ENCODE measurements at places on chromosomes 12 and 14.

DNA sequence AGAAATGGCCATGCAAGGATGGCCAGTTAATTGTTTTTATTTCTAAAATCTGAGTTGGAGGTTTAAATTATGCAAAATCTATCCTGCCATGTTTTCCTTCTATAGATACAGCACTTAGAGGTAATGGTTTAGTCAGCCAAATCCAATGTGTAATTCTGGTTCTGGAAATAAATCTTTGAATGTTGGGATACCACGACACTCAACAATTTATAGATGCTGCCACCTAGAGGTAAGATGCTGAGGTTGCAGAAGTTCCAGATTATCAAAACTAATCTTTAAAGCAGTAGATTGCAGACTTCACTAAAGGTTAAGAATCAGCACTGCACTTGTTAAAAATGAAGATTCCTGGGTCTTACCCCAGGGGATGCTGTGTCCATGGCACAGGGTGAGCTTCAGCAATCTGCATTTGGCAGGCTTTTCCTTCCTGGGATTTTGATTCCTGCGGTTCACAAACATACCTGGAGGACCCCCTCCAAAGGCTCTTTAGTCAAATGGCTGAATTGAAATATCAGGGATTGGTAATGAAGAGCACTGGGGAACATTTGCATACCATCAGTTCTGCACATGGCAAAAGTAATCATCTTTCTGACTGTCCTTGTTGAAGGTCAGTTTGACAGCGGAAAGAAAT lies 53.4 kb upstream of the ANO4 start:
- no peak for DNase-seq

GRCh38 chr14:48973151-48973550 lies 613.0 kb downstream of the RPS29 start:
- no peak for DNase-seq

DNA sequence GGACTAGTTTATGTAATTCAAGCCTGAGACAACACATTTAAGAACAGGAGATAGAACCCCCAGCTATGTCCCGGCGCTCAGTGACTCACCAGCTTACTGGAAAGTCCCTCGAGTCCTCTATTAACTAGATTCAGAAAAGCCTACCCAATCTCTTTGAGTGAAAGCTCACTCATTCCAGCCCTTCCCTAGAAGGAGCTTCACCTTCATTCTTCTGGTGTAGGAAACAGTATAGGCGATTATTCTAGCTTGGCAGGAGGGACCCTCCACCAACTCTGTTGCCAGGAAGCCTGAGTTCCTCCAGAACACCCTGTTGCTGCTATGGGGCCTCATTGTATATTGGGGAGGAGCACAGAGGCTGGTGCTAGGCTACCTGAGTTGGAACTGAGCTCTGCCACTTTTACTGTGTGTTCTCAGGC lies 57.2 kb upstream of the AEBP2 start:
- peak; percentile 31 for DNase-seq

GRCh38 chr12:105409801-105410471 lies 79.4 kb downstream of the C12orf75 start:
- DNase-seq = no peak

- DNase-seq = no peak
Observed at GRCh38 chr12:96719660-96720362, 187.2 kb upstream of the NEDD1 start.

DNA sequence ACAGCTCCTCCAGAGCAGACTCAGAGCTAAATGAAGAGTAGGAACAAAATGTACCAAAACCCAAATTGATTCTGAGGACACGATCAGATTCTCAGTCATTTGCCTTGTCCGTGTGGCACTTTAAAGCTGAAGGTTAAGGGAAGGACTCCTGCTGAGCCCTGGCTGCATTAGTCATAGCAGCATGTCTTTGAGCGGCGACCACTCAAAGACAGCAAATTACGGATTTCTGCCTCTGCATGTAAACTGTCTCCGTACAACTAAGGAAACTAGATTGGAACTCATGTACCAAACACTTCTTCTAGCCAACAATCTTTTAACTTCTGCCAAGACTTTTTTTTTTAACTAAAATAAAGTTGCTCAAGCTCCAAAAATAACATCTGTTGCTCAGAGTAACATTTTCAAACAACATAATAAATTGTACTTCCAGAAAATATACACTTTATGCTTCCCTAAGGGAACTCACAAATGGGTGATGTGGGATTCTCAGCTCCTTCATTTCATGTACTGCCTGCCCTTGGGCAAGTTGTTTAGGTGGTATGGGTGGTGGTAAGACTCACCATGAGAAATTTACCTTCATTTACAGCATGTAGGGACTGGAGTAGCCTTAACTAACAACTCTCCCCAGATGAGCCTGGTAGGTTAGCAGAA lies 56.1 kb downstream of the RERG start:
- no peak for DNase-seq

- DNase-seq = no peak
Observed at GRCh38 chr14:91380610-91381371, 36.8 kb downstream of the CCDC88C start.

GRCh38 chr14:61130512-61131260 lies 149.6 kb downstream of the SLC38A6 start:
- no peak for DNase-seq

DNA sequence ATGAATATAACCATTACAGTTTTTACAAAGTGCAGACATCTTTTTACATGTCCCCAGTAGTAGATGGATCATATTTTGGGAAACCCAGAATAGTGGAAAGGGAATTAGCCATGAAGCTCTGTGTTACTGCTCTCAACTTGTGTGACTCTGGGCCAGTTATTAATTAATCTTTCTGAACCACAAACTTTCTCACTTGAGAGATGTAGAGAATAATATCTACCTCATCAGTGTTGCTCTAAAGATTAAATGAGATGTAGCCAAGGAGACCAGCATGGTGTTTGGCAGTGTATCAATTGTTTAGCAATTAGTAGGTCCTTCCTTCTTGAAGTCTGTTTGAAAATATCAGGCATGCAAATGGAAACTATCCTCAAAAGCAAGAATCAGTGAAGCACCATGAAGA lies 169.2 kb downstream of the TMTC2 start:
- no peak for DNase-seq

- DNase-seq = no peak
Observed at GRCh38 chr14:95765051-95765450, 51.1 kb upstream of the TCL1A start.

- DNase-seq = no peak
Observed at GRCh38 chr14:56149151-56149550, 30.9 kb downstream of the PELI2 start.

DNA sequence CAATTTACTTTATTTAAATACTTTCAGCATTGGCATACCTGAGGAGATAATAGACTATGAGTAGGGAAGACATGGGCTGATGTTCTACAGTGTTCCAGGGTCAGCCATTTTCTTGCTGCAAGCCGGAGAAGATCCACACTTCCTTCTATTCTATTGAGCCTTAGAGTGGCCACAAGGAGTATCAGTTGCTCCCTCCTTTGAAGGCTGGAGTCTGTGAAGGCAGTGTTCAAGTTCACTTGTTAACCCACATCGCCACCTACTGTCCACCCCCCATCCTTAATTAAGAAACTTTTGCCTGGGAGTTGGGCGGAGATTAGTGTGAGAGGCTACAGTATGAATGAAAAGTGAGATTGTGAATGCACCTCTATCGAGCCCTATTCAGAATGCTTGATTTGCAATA lies 666.6 kb downstream of the NRXN3 start:
- DNase-seq = no peak

GRCh38 chr14:54818201-54819133 lies 84.2 kb downstream of the GCH1 start:
- no peak for DNase-seq

DNA sequence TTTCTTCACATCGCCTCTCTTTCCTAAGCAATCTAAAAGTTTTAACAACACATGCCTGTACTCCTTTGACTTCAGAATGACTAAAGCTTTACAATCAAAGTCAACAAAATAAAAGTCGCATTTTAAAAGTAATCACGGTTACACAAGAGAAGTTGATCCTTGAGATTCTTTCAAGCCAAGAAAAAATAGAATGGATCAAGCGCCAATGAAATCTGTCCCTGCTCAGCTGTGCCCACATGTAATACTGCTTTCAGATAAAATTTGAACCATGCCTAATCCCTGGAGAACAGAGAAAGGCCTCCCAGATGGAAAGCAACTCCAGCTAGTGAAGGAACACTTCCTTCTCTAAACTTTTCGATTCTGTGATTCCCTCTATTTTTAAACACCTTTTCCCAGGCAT lies 113.1 kb downstream of the FBXL14 start:
- no peak for DNase-seq

DNA sequence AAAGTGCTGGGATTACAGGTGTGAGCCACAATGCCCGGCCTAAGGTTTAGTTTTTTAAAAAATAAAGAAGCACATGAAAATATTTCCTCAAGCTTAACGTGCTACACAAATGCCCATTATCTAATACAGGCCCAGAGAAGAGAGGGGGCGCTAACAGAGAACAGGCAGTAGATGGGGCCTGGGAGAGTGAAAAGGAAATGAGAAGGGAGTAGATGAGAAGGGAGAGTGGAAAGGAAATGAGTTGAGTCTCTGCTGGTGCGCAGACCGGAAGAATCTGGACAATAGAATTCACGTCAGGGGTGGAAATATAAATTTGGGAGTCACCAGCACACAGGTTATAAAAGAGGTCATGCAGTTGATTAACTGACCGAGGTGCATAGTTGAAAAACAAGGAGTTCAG lies 10.7 kb downstream of the PXN start:
- no peak for DNase-seq

- DNase-seq = no peak
Observed at GRCh38 chr12:121797937-121798786, 4.7 kb upstream of the RHOF start.

DNA sequence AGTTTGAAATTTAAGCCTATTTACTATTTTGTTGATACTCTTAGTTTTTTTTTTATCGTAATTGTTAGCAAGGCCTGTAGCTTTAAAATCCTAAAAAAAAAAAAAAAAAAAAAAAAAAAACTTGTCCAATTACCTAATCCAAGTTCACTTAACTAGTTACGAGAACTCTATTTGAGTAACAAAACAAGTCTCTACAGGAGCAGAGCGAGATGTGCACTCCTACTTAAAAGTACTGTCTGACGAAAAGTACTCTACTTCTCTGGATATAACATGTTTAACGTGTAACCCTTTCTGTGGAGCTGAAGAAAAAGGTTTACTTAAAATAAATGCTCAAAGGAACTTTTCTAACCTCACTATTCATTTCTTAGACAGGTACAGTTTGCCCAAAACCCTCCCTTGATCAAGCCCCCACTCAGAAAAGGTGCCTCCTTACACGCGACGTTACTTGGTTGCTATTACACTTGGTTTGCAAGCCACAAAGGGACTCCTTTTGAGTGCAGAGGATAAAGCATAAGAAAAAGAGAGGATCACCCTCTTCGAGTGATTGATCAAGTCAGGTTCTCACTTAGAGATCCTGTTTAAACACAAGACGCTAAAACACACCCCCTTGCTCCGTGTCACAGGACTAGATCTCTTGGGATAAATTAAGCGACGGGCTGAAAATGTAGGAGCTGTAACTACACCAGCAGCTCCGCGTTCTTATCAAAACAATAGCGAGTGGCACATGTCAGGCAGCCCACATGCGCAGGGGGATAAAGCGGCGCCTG lies 2.2 kb downstream of the BAZ1A start:
- DNase-seq = no peak

DNA sequence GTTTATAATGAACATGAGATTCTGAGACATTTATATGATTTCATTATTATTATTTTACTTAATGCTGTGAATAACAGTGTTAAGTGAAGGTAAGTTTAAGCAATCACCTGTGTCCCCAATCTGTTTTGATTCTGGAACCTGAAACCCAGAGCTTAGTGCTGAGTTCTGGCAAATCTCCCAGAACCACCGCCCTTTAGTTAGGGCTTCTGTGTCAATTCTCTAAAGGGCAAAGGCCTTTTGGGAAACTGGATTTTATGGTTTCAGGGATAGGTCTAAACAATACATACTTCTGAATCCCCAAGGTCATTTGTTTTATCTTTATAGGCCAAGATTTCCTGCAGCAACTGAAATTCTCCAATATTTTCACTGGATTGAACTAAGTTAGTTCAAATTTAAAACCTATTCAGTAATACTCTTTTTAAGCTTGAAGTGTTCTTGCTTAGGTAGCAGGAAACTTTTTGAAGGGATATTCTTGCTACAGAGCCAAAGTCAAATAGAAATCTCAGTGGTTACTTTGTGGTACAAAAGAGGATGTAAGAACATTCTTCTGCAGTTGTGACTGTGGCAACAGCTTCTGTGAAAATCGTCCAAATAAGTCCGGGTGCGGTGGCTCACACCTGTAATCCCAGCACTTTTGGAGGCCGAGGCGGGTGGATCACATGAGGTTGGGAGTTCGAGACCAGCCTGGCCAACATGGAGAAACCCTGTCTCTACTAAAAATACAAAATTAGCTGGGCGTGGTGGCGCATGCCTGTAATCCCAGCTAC lies 10.0 kb upstream of the PKP2 start:
- DNase-seq = no peak

- DNase-seq = no peak
Observed at GRCh38 chr14:68669111-68669511, 123.8 kb downstream of the ZFP36L1 start.

DNA sequence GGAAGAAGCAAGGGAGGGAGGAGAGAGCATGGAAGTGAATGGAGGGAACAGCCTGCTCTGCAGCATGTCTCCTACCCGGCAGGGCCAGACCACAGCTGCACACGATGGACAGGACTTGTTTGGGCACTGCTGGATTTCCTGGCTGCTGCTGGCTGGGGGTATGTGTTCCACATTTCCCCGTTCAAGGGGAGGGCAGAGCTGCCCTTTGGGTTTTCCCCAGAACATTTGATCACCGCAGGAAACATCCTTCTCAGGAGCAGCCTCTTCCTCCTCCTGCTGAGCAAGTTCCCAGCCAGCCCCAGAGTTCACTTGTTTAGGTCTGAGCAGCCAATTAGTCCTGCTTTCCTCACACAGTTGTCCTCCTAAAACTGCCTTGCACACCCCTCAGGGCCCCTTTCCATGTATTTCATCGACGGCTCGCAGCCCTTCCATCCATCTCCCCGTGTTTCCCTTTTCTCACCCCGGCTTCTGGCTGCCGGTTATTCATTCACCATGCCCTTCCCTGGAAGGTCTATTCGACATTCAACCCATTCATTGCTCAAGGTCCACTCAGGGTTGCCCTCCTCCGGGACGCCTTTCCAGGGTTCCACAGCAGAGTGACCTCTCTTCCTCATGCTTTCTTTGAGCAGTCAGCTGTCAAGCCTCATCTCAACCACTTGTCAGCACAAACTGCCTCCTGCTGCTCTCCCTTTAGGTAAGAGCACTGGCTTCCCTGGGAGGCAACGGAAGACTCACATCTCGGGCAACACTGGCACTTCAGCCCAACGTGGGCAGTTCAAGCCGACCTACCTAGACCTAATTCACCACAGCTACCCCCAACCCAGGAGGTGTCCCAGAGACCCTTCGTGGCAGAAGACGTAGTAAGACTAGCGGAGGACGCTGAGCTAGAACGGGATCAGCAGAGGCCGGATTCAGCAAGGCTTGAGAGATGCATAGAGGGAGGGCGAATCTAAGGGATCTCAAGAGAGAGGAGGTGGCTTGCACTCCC lies 20.1 kb upstream of the ANO2 start:
- DNase-seq = no peak

Data from stimulated activated CD4-positive, alpha-beta T cell treated with anti-CD3 and anti-CD28 coated beads, Interleukin-4, amount 100 ng/mL, for 4 hours (primary cell).